ENCODE measurements at places on chromosomes 6 and 20. TPM values are rescaled to one million over a fixed set of nuclear protein-coding genes. Genes with fewer than 3 reads are reported as not detected.
A peak's percentile ranks its signal among the peaks of the same experiment; 100 is the strongest.

FOXS1 gene
- 1.6 TPM for total RNA-seq

BPIFB3 gene
- total RNA-seq = not detected

BPI gene
- total RNA-seq = 0.72 TPM

- no peak for DNase-seq
These were observed 12.0 kb downstream of the TCP1 start for GRCh38 chr6:159777240-159777904.

GRCh38 chr6:1988843-1989242 is 256.6 kb downstream of the GMDS start:
- DNase-seq = no peak

DNA sequence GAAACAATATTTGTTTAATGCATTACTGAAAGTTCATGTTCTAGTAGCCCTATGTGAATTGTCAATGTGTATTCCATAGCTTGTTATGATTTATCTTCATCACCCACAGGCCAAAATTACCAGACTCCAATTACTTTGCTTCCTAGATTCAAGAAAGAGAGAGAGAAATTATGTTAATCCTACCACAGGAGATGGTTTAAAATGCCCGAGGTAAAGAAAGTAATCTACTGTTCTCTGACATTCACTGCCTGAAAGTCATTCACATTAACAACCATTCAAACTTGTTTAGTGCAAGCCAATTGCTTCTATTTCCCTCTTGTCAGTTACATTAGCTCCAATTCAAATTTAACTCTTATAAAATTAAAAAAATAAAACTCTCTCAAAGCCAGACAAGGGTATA is 260.4 kb upstream of the THEMIS start:
- DNase-seq = no peak

DNA sequence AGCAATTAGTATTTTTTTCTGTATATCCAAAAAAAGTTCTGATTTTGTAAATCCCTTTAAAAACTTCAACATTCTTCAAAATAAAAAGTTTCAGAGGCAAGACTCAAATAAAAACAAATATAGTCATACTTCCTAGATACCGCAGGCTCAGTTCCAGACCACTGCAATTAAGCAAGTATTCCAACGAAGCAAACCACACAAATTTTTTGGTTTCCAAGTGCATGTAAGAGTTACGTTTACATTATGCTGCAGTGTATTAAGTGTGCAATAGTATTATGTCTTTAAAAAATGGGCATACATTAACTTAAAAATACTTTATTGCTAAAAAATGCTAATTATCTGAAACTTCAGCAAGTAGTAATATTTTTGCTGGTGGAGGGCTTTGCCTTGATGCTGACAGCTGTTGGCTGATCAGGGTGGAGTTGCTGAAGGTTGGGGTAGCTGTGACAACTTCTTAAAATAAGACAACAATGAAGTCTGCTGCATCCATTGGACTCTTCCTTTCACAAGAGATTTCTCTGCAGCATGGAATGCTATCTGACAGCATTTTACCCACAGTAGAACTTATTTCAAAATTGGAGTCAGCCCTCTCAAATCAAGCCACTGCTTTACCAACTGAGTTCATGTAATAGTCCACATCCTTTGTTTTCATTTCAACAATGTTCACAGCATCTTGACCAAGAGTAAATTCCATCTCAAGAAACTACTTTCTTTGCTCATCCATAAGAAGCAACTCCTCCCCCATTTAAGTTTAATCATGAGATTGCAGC is 46.0 kb downstream of the PHIP start:
- no peak for DNase-seq

GRCh38 chr6:226516-227073 is 65.7 kb upstream of the DUSP22 start:
- DNase-seq = no peak

GRCh38 chr6:6640926-6641325 is 52.4 kb downstream of the LY86 start:
- no peak for DNase-seq

DNA sequence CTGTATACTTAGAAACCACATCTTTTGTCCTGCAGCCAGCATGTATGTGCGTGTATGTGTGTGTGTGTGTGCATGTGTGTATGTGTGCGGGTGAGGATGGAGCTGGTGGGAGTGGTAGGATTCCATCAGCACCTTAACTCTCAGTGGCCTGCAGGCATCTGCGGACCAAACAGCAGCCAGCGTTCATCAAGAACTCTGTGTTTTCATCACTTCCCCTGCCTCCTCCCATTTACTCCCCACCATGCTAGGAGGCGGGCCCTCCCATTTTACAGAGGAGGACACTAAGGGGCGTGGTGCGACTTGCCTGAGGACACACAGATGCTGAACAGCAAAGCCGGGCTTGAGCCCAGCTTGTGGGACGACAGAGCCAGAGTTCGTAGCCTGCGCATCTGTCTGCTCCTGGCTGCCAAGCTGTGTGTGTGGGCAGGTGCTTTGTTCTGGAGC is 8.9 kb downstream of the VSTM2L start:
- DNase-seq = peak; percentile 45

DNA sequence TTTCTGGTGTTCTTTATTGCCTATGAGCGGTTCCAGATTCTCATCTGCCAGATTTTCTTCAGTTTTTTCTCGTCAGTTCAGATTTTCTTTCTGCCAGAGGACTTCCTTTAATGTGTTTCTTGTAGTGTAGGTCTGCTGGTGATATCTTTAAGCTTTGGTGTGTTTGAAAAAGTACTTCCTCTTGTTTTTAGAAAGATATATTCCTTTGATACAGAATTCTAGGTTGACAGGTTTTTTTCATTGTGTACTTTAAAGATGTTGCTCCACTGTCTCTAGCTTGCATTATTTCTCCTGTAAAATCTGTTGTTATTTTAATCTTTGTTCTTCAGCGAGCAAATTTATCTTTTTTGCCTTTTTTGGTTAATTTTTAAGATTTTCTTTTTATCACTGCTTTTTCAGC is 36.9 kb downstream of the ASXL1 start:
- DNase-seq = no peak

- DNase-seq = no peak
These were observed 133.0 kb downstream of the GPX5 start for GRCh38 chr6:28658475-28659249.

GRCh38 chr20:3889489-3890397 is 556 bp downstream of the PANK2 start:
- DNase-seq = peak; percentile 16

- no peak for DNase-seq
These were observed 48.0 kb downstream of the DST start for GRCh38 chr6:56594699-56595098.

GRCh38 chr6:24558516-24558915 is 63.7 kb downstream of the ALDH5A1 start:
- no peak for DNase-seq

All from mucosa of gallbladder (tissue), 1 donor.